ENCODE measurements at places on chromosomes 6 and 20.

- DNase-seq: no peak
Observed at GRCh38 chr20:10090588-10091166, 55.9 kb downstream of the ANKEF1 start.

DNA sequence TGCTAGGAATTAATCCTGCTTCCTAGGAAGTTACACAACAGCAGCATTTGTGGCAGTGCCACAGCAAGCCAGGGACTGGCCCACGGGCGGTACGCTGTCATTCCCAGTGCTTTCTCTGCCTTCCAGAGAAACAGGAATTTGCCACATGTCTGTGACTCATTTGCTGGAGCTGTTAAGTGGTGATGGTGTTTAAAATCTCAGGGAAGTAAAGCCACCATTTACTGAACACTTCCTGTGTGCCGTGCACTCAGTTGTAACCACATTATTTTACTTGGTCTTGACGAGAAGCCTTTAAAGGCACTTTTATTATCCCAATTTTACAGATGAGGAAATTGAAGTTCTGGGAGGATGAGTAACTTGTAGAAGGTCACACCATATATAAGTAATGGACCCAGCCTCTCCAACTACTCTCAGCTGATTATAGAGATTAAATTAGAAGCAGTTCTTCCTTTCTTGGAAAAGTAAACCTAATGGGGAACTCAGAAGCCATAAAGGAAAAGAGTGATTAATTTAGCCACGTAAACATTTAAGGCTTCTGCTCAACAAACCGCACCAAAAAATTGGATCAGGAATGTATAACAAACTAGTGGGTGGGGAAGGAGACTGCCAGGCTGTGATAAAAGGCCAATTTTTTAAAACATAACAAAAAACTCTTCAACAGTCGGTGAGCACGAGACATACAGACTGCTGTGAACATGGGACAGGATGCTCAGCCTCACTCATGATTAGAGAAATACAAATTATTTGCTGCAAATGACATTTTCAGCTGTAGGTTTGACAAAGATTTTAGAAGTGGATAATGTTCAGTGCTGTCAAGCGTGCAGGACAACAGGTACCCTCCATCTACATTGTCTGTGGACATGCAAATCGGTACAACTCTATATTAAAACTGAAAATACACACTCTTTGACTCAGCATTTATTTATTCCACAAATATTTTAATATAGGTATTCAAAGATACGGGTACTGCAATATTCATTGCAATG lies 311.2 kb downstream of the NRN1 start:
- no peak for DNase-seq

- DNase-seq: no peak
Observed at GRCh38 chr20:64036346-64037198, 590 bp downstream of the C20orf204 start.

DNA sequence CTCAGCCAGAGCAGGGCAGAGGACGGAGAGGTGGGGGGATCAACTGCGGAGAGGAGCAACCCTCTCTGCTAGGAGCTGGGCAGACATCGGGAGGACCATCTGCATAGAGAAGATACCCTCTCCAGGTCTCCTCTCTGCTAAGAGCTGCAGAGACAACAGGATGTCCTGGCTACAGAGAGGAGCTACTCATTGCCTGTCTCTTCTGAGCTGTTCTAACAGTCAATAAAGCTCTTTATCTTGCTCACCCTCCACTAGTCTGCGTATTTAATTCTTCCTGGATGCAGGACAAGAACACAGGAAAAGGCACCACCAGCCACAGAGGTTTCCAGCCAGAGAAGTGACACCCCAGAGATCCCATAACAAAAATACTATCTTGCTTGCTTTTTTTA lies 871.1 kb upstream of the GJE1 start:
- no peak for DNase-seq

GRCh38 chr6:43933148-43933885 lies 163.3 kb downstream of the VEGFA start:
- no peak for DNase-seq

GRCh38 chr6:123024976-123025375 lies 28.9 kb downstream of the CLVS2 start:
- no peak for DNase-seq

GRCh38 chr6:156319707-156320106 lies 457.5 kb upstream of the ARID1B start:
- DNase-seq: no peak

DNA sequence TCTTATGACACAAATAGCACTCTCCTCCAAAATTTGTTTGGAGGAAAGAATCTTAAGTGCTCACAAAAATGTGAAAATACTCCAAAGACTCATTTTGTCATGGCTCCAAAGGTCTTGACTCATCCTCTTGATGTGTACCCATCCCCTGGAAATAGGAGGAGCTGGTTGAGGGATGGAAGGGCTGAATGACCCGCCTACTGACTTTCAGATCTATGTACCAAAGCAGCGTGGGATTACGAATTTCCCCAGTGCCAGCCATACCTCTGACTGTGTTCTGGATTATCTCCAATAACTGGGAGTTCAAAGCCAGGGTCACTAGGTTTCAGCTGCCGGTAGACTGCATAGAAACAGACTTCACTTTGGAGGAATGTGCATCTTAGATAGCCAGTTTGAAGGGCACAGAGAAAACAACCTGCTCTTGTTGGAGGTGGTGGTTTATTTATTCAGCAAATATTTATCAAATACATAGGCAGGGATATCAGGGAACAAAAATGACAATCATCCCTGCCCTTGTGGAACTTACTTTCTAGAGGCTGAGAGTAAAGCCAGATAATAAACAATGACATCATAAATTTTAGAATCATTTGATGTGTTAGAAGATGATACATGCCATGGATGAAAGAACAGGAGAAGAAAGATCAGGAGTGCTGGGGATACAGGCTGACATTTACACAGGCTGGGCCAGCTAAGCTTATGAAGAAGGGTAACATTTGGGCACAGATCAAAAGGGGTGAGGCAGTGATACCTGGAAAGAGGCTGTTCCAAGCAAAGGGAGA lies 246.6 kb downstream of the TBXT start:
- DNase-seq: no peak

- DNase-seq: no peak
Observed at GRCh38 chr6:130681028-130681427, 146.2 kb upstream of the SMLR1 start.

DNA sequence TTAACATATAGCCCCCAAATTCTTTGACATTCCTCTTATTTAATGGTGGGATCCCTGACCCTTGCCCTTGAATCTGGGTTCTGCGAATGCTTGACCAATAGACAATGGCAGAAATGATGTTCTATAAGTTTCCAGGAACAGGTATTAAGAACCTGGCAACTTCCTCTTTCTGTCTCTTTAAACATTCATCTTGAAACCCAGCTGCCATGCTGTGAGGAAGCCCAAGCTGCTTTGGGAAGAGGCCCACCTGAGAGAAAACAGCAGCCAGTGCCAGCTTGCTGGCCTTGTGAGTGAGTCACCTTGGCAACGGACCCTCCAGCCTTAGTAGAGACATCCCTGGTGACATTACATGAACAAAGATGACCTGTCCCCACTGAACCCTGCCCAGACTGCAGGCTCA lies 45.2 kb upstream of the RALY start:
- no peak for DNase-seq

- DNase-seq: no peak
Observed at GRCh38 chr6:53975941-53976615, 135.2 kb upstream of the MLIP start.

DNA sequence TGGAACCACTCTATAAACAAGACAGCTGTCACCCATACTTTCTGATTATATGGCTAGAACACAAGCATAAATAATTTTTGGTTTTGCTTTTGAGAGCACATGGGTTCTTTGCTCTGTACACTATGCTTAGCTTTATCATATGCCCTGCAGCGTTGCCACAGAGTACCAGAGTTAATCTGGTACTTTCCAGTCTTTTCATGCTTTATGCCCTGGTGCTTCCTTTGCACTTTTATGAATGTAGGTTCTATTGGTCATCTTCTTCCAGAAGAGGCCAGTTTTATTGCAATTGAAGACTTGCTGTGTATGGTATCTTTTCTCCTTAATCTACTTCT lies 20.8 kb downstream of the SHLD1 start:
- DNase-seq: no peak

GRCh38 chr20:31681769-31682168 lies 40.9 kb downstream of the BCL2L1 start:
- no peak for DNase-seq

DNA sequence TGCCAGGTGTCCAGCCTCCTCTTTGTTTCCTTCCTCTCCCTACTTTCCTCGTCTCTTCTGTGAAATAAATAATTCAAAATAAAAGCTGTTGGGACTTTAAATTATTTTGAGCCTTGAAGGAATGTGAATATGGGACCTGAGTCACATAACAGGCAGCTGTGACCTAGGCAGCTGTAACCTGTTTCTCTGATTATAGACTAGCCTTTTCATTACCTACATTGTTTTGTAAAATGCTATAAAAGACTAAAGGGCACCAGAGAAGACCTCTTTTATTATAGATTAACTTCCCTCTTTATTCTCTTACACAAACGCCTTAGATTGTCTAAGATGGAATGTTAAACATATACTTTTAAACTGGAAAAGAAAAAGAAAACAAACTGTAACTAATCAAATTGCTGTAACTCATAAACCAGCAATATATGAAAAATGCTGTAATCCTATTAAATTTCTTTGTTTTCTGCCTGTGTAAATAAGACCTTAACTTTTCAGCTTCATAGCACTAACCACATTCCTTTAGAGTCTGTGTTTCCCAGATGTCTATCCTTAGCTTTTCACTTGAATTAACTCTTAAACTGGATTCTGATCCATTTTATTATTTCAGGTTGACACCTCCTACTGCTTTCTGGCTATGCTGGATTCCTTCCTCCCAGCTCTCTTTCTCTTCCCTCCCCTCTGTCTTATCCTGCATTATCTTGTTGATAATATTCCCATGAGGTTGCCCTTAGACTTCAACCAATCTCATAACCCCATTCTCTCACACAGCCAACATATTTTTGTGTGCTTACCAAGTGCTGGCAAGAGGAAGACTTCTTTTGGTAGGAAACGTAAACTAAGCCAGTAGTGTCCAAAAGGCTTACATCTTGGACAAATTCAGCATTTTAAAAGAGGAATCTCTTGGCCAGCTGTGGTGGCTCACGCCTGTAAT lies 69.2 kb downstream of the TPD52L1 start:
- no peak for DNase-seq

DNA sequence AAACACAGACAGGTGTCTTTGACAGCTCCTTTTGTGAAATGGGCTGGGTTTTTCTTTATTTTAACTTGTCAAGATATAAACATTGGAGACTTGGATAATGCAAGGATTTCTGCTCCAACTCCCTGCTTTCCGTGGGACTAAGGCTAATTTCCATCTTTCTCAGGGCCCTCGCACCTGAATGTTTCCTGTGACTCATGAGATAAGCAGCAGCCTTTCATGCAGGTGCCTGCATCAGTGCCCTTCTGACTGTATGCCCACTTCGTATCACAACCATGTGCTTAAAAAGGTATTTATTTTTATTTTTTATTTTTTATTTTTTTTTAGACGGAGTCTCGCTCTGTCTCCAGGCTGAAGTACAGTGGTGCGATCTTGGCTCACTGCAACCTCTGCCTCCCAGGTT lies 736.1 kb downstream of the DOK5 start:
- DNase-seq: no peak

GRCh38 chr20:52402950-52403349 lies 211.4 kb upstream of the ZFP64 start:
- DNase-seq: no peak

DNA sequence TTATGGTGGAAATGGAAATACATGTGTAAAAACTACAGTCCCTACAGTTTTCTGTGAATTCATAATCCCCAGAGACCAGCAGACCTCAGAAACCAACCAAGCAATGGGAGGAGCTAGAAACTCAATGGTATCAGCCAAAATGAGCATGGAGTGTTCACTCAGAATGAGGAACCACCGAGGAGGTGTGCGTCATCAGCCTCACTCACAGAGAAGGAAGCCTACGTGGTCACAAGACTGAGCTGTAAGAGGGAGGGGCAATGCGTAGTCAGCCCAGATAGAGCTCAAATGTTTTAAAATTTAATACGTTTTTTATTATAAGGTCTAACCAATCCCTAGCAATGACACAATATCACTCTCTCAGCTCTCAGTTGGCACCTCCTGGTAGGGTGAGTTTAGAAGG lies 17.4 kb downstream of the MYLK4 start:
- DNase-seq: no peak

DNA sequence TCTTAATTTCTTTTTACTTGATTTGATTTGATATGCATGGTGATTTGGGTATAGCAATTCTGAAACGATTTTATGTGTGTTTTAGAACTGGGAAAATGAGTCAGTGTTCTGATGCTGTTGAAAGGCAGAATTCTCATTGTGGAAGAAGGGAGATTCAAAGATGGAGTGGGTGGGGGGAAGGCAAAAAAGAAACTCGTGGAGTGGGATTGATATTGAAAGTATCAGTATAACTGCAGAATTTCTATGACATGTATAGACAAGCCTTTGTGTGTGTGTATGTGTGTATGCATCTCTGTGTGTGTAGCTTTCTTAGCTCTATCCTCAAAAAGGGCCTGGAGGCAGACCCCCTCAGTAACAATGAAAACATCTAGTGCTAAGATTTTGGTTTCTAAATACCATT lies 184.3 kb upstream of the OLIG3 start:
- no peak for DNase-seq

GRCh38 chr6:114200891-114201290 lies 141.9 kb downstream of the HS3ST5 start:
- no peak for DNase-seq
